ENCODE measurements at places on chromosomes 7 and 10. TPM values are rescaled to one million over a fixed set of nuclear protein-coding genes. Genes with fewer than 3 reads are reported as not detected.

Gene AZGP1
- polyA plus RNA-seq: 2.4 TPM

DNA sequence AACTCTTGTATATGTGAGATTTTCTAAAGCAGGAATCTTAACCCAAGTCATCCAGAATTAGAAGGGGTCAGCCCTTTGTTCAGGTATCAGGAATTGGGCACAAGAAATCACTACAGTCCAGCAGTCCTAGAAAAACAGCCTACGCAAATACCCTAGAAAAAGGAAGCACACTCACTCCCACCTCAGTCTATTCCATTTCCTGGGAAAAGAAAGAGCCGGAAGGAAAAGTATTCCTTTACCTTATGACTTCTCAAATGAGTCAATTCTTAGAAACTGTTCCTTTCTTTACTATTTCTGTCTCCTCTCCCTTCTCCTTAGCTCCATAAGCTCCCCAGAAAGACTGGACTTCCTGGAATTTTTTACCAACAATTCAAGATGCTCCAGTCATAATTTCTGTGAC is 62.7 kb downstream of the DNAJC12 start:
- no peak for DNase-seq

- no peak for DNase-seq
Measured at GRCh38 chr7:137579913-137580640, 236.5 kb upstream of the PTN start.

- DNase-seq: no peak
Measured at GRCh38 chr10:92150823-92151222, 140.1 kb downstream of the CPEB3 start.

DNA sequence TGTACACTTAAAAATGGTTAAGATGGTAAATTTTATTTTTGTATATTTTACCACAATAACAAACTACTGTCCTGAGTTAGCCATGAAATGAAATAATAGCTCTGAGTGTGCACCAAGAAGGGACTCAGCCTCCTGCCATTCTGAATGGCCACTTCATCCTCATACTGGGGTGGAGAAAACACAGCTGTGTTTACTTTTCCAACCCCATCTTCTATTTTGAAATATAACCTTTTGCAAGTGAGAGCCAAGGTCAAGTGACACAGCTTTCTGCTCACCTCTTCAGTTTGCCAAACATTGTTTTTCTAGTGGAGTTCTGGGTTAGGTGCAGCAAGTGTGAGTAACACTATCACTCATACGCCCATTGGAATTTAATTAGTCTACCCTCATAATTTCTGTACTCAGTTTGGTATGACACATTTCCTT is 107.4 kb upstream of the GLCCI1 start:
- DNase-seq: no peak
